ENCODE measurements at places on chromosomes 13 and 19.

DNA sequence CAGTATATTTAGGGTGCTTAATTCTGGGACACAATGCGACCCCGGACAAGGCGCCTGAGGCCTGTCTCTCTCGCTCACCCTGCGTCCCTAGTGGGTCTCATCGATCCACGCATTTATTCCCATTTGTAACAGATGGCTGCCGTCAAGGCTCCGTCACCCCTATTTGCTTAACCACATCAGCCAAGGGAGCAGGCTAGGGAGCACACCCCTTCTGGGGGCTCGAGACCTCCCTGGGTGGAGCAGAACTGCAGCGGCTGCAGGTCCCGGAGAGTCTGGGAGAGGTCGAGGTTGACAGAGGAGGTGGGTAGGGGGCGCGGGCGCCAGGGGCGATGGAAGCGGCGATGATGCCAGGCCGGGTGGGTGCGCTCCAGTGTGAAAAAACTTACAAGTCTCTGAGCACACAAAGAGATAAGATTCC is 507 bp downstream of the ALG5 start:
- DNase-seq = peak; percentile 58

- DNase-seq = no peak
These were observed at the start of gene SHANK1 for GRCh38 chr19:50719566-50719965. Gene SHANK1, minus strand, starts transcription at chr19:50719802. Its CDS starts 2,883 bp downstream, at chr19:50716919.

DNA sequence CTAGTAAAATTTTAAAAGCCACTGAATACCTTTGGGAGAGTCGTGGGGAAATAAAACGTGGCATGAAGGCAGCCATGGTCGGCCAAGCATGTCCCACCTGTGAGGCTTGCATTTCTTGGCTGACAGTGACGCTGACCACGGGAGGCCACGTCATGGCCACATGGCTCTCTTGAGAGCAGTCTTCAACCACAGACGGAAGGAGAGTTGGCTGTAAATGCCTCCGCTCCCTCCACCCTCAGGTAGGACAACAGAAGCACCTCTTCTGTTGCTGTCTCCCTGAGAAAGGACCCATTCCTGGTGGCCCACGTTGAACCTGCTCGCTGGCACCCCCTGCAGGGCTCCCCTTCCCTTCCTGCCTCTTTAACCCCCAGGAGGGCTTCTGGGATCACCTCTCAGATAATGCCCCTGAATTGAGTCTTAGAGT is 10.6 kb upstream of the LRRC25 start:
- DNase-seq = peak; percentile 49

GRCh38 chr13:75788481-75788981 is 152.4 kb downstream of the LMO7 start:
- DNase-seq = no peak

Measured in activated naive CD4-positive, alpha-beta T cell treated with anti-CD3 and anti-CD28 coated beads, Interleukin-2, amount 50 U/mL, for 72 hours (primary cell).